ENCODE measurements at places on chromosomes 2 and 18.

DNA sequence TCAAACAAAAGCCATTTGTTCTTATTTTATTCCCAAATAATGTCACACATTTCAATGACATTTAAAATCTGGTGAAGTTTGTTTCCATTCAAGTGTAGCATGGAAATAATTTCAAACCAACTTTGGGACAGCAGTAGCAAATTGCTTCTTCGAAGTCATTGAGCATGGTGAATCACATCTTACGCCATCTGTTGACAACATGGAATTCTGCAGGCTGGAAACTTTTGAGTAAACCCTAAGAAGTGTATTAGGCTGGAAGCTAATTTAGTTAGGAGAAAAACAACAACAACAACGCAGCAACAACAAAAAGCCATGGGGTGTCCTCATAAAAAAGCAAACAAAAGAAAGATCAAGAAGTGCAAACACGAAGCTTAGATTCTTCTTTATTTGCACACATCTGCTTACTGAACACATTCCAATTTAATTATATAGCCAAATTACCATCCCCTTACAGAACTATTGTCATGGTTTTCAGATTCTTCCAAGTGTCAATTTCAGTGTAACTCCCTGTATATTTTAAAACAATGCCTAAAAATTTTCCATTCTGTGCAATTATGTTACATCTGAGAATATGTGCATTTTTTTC, 659.0 kb upstream of the CDH7 start:
- no peak for DNase-seq

GRCh38 chr18:48098007-48098406, 167.5 kb upstream of the SMAD2 start:
- no peak for DNase-seq

- DNase-seq = no peak
Measured at GRCh38 chr2:63792530-63792929, 49.2 kb upstream of the UGP2 start.

GRCh38 chr18:4417714-4418113, 37.4 kb downstream of the DLGAP1 start:
- no peak for DNase-seq

DNA sequence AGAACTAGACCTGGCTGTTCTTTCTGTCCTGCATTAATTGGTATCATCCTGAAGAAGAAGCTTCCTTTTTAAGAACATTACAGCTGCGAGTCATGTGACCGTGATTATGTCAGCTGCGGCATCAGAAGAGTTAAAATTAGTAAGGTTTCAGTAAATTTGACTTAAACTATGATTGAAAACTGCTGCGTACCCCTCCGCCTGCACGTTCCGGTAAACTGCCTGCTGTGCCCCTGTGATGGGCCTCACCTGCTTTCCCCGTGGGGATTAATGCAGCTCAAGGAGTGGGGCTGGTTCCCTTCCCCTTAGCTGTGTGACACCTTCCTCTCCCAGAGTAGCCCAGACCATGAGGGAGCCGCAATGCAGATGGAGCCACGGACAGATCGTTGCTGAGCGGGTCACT, 36.1 kb upstream of the MYO3B start:
- no peak for DNase-seq

DNA sequence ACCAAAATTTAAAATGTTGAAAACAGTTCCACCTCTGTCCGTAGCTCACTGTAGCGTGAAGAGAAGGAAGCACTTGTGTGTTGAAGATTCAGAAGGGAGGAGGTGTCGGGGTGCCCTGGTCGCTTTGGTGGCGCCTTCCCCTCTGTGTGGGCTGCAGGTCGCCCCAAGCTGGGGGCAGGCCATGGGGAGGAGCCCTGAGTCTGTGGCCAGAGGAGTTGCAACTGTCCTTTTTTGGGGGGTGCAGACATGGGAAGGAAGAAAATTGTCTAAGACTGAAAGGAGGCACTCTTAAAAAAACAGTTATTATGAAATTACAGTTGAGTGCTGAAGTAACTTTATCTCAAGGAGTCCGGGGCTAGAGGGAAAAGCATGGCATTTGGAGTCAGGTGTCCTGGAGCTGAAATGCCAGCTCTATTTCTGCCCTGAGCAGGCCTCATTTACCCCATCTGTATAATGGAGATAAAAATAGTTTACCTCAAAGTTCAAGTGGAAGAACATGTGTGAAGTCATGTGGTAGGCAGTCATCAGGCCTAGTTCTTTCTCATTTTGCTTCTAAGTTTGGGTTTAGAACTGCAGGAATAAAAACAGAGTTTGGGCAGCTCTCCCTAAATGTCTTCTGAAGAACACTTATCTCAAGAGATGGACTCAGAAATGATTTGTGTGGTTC, 82.1 kb downstream of the RNF144A start:
- DNase-seq = no peak

GRCh38 chr2:230796280-230796862, 68.4 kb upstream of the ITM2C start:
- no peak for DNase-seq

DNA sequence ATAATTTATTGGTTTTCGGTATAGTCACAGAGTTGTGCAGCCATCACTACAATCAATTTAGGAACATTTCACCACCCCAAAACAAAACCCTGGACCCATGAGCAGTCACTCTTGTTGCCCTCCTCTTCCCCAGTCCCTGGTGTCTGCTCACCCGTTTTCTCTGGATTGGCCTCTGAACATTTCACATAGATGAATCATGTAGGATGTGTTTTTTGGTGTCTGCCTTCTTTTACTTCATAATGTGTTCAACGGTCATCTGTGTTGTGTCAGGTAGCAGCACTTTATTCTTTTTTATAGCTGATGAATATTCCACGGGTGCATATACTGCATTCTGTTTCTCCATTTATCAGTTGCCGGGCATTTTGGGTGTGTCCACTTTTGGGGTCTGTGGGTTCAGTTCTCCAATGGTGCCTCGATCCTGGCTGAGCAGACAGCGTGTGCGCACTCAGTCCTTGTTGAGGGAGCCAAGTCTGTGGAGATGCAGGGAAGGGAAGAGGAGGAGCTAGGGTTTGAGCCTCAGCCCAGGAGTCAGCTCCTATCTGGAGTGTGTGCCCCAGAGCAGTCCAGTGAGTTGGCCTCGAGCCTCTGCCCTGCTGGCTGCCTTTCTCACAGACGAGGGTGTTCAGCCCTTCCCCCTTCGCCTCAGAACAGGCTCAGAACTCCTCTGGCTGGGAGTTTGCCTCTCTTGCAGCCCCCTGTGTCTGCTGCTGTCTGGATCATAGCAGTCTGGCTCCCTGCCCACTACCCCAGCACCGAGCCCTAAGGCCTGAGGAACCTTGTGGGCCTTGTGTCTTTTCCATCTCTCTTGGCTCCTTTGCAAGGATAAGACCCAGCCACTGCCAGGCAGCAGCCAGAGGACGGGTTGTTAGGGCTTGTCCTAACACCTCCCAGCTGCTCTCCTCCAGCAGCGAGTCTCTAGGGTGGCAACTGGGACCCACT, 18.0 kb downstream of the C2orf74 start:
- no peak for DNase-seq

GRCh38 chr2:218471982-218472381, 53.1 kb downstream of the VIL1 start:
- DNase-seq = no peak

DNA sequence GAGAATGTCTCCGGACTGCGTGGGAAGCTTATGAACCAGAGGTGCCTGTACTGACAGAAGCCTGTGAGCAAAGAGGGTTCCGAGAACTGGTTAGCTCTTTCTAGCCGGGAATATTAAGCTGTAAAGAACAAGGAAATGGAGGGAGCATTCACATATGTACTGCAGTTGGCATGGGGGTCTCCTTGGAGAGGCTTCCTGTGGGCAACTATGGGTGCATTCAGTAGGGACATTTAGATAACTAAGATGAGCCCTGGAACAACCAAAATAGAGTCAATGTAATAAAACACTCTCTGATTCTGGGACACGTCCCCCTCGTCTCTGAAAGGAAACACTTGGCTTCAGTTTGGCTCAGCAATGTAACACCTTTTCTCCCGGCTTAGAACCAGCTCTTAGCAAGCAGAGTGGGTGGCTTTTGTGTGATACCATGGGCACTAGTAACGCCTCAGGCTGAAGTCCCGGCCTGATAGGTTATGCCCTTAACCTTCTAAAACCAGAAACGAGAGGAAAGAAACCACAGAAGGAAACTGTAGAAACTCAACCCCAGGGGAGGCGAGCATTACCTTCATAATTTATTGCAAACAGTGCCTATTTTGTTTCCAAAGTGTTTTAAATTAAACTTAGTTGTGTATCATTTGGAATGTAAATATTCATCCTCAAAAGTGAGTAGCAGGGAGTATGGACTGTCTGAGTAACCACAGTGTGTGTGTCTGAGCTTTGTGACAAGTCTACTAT, 48.8 kb upstream of the LPIN2 start:
- DNase-seq = peak; percentile 67

DNA sequence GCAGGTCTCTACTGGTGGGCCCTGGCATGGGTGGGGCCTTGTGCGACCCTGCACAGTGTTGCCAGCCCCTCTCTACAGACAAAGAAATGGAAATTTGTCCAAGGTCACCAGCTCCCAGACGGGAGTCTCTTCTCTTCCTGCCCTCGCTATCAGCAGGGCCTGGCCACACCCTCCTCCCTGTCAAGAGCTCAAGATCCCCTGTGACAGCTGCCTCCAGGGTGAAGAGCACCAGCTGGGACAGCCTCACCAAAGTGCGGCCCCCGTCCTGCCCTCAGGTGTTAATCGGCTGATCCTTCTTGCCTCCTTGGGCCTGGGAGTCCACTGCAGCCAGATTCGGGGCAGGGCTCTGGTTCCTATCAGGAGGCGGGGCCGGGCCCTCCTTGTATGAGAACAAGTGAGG, 259.1 kb downstream of the TWIST2 start:
- no peak for DNase-seq

DNA sequence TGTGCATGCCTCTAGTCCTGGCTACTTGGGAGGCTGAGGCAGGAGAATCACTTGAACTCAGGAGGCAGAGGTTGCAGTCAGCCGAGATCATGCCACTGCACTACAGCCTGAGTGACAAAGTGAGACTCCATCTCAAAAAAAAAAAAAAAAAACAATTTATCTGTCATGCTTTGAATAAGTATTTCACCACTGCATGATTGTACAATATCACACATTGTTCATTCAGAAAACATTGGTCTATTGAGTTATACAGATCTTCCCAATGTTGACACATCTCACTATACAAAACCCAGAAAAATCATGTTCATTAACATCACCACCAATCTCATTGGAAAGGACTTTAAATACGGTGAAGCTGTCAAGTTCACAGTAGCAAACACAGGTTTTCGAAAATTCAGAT, 46.8 kb upstream of the PPM1B start:
- DNase-seq = no peak

DNA sequence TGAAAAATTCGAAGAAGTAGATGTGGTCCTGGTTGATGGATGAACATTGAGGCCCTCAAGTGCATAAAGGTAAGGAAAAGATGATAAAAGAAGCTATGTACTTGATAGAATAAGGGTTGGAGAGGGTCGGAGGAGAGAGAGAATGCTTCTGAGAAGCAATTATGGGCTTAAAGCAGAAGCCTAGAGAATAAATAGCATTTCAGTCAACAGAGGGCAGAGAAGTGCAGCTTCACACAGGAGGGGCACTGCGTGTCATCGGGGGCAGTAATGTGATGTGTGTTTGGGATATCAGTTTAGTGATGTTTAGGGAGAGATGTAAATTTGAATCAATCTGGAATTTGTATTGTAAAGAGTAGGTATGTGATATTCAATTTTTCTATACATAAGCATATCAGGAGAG, 334.5 kb downstream of the PIK3C3 start:
- DNase-seq = no peak

DNA sequence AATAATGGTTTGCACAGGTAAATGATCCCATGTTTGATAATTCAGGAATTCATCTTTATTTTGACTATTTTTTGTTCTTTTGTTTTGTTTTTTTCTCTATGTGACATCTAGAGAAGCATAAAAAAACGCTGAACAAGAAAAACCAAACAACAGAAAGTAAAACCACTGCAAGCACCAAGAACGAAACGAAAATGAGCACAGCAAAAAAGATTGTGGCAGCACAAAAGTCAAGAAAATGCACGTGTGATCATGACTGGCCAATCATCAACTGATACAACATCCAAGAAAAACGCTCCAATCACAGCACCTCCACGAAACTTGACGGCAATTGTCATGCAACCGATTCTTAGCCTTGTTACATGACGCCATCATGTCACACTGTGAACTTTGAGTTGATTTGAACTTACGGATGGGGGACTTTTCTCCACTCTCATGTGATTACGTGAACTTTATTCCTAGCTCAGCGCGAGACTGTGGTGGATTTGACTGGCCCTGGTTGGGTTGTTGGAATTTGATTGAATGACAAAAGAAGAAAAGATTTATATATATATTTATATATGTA, 318.7 kb downstream of the CELF4 start:
- DNase-seq = no peak

DNA sequence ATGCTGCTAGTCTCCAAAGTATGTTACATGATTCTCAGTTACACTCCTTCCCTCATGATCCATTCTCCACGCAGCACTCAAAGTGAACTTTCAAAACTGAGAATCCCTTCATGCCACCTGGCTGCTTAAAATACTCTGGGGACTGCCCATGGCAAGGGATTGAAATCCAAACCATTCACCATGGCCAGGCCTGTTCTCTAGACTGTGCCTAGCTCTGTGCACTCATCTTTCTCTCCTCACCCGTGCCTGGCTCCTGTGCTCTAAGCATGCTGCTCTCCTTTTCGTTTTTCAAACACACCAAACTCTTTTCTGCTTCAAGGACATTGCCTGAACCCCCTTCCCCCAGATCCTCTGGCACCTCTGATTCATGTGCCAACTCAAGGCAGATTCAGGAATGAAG, 80.9 kb downstream of the FASTKD2 start:
- DNase-seq = no peak

- DNase-seq = no peak
Measured at GRCh38 chr2:175317751-175318150, 136.2 kb upstream of the ATP5MC3 start.

DNA sequence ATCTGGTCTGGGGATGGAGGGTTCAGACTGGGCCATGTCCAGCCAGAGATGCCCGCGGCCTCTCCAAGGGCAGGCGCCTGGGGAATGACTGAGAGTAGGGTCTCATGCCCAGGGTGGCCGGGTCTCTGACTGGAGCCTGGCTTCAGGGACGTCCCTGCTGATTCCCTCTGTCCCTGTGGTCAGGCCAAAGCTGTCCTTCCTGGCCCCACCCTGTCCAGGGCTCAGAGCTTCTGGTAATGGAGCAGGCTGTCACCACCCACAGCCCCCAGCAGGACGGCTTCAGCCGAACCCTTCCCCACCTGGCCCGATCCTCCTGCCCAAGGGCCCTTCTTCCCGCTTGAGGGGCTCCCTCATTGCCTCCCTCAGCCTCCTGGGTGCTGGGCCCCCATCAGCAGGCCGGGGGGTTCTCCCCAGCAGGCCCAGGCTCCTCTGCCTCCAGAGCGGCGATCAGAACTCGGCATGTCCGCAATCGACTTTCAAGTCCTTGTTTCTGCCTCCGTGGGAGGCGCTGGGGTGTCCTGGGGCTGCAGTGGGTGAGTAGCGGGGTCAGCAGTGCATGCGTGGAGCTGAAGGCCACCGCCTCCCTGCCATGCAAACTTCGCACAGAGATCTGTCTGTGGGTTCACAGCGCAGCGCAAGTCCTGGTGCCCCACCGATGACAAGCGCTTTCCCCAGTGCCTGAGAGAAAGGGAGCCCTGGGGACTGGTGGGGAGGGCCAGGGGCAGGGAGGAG, 18.3 kb downstream of the RAMP1 start:
- no peak for DNase-seq

Data from activated naive CD4-positive, alpha-beta T cell treated with anti-CD3 and anti-CD28 coated beads, Interleukin-2, amount 10 ng/mL, durations not matched to agents 7 days and 5 days (primary cell).